CD4-positive, alpha-beta T cell treated with Interleukin-1 beta for 1 hour (primary cell): ENCODE measurements at places on chromosomes 1 and 21.

DNA sequence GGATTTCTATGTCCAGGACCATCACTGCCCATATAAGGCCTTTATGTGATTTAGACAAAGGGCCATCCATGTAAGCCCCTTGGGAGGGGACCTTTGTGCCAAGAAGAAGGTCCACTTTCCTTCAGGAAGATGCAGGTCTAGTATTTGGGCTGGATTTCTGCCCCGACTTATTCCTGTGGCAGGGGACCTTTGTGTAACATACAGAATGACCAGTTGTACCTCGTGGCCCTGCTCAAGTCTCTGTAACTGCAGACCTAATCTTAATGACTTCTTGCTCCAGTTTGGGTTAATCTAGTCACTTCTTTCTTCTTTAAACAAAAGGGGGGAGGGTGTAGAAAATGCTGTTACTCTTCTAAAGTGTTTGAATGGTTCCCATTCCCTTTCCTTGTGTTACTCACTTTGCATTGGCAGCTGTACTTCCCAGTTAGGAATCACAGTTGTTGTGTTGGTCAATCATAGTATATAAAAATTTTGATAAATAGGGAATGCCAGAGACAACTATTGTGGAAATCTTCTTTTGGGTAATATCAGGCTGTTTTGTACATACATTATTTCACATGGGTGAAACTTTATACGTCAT lies 54.2 kb downstream of the MIGA1 start:
- no peak for DNase-seq

DNA sequence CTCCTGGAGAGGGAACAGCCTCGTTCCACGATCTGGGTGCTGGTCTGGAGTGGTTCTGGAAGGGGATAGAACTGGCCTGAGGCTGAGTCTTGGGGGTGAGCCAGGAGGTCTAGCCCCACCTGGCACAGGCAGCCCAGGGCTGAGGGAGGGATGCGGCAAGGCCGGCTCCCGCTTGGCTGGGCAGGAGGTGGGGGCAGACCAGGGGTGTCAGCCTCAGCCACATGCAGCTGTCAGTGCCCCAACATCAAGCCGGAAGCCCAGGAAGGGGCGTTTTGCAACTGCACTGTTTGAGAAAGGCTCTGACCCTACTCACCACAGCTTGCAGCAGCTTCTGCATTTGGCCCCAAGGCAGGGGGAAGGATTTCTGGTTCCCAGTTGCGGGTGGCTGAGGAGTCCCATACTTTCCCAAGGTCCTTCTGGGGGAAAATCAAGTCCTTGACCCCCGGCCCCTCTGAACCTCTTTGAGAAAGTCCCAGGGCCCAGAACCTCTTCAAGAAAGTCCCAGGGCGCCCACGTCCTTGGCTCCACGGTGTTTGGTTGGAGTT lies 2.0 kb downstream of the EFHD2 start:
- peak; percentile 82 for DNase-seq

- no peak for DNase-seq
Observed at GRCh38 chr1:244665771-244666217, 12.9 kb downstream of the DESI2 start.

GRCh38 chr1:44025816-44026215 lies 5.4 kb downstream of the SLC6A9 start:
- no peak for DNase-seq

GRCh38 chr1:201551877-201552731 lies 13.2 kb downstream of the NAV1 start:
- DNase-seq: no peak

DNA sequence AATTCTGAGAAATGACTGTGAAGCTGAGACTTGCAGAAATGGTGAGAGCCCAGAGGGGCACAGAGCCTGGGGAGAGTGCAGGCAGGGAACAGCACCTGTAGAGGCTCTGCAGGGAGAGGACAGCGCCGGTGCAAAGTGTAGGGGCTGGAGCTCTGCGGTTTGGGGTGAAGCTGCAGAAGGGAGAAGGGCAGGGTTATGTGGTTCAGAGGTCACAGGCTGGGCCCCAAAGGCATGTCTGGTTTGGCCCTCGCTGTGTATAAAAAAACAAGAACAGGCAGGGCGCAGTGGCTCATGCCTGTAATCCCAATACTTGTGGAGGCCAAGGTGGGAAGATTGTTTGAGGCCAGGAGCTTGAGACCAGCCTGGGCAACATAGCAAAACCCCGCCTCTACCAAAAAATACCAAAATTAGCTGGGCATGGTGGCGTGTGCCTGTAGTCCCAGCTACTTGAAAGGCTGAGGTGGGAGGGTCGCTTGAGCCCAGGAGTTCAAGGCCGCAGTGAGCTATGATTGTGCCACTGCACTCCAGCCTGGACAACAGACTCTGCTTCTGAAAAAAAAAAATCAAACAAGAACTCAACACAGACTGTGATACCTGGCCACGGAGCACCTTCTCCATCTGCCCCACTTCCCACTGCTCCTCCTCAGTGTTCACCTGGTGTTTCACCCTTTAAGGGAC lies 29.1 kb downstream of the SERINC2 start:
- no peak for DNase-seq

- no peak for DNase-seq
Observed at GRCh38 chr1:25676488-25676887, 59.9 kb downstream of the MAN1C1 start.

- no peak for DNase-seq
Observed at GRCh38 chr1:6427441-6428390, 3.1 kb downstream of the ESPN start.

DNA sequence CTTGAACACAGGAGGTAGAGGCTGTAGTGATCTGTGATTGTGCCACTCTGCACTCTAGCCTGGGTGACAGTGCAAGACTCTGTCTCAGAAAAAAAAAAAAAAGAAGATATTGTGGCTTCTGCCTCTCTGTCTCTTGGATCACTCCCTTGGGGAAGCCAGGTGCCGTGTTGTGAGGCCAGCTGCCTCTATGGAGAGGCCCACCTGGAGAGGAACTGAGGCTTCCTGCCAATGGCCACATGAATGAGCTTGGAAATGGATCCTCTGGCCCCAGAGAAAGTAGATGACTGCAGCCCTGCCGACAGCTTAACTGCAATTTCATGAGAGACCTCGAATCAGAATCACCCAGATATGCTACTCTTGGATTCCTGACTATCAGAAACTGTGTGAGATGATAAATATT lies 19.7 kb upstream of the AK2 start:
- DNase-seq: no peak

GRCh38 chr1:156099282-156099681 lies 15.2 kb upstream of the LMNA start:
- DNase-seq: no peak

GRCh38 chr1:208531003-208531750 lies 287.0 kb upstream of the PLXNA2 start:
- no peak for DNase-seq

DNA sequence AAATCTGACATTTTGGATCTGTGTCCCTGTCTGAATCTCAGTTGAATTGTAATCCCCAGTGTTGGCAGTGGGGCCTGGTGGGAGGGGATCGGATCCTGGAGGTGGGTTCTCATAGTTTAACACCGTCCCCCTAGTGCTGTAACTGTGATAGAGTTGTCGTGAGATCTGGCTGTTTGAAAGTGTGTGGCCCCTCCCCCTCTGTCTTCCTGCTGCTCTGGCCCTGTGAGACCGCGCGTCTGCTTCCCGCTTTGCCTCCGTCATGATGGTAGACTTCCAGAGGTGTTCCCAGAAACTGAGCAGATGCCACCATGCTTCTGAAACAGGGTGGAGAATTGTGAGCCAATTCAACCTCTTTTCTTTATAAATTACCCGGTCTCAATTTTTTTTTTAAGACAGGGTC lies 25.0 kb downstream of the AGPAT3 start:
- no peak for DNase-seq

DNA sequence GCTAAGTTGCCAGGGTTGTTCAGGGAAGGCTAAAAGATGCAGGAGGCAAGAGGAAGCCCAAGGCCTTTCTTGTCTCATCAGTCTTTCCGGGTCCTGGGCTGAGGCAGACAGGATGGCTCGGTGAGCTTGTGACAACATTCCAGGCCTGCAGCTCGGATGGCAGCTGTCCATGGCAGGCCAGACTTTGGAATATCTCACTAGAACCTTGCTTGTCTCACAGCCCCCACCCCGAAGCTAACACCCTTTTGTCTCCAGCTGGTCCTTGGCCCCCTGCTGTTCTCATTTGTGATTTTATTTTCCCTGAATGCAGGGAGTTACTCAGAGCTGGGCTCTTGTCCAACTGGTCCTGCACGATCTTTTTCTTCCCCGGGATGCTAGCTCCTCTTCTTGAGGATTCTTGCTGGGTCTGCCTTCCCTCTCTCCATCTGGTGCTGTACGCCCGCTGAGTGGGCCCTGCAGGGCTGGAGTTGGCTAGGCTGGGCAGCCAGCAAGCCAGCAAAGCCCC lies 477.2 kb upstream of the CAMK1G start:
- DNase-seq: no peak

GRCh38 chr1:240794046-240794843 lies 182.3 kb upstream of the GREM2 start:
- DNase-seq: no peak

GRCh38 chr1:22428672-22429071 lies 23.0 kb upstream of the ZBTB40 start:
- DNase-seq: no peak

- no peak for DNase-seq
Observed at GRCh38 chr1:204706838-204707509, 21.4 kb upstream of the LRRN2 start.

DNA sequence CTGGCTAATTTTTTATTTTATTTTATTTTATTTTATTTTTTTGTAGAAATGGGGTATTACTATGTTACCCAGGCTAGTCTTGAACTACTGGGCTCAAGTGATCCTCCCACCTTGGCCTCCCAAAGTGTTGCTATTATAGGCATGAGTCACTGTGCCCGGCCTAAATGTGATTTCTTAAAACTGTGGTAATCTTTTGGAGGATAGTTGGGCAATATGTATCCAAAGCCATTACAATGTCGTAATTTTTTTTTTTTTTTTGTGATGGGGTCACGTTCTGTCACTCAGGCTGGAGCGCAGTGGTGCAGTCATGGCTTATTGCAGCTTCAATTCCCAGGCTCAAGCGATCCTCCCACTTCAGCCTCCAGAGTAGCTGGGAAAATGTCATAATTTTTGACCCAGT lies 14.2 kb downstream of the ETV3L start:
- DNase-seq: no peak

DNA sequence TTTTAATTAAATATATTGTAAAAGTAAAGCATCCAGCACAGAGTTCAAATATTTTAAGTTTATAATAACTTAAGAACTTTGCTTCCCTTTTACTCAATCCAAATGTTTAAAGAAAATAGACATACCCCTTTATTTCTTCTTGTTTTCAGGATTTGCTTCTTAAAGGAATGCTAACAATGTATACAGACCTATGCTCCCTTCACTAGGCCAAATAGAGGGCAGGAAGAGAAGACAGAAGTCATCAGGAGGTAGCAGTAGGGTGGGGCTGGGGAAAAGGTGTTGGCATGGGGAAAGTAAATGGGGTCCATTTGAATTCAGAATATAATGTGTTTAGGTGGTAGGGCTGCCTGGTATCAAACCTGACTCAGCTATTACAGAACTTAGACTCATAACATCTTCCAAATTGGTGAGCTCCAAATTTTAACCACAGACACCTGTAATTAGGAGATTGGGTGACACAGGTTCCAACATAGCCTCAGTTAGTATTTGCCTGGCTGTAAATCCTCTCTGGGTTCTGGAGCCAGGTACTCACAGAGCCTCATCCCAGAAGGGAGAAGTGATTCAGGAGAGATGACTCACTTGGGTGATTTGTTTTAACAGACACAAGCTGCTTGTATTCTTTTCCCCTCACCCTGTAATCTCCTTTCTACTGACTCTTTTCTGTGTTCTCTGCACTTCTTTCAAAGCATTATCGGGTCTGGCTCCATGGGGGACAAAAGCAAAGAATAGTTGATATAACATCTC lies 60.1 kb upstream of the DUSP10 start:
- no peak for DNase-seq

GRCh38 chr1:99851850-99852454 lies 1.8 kb downstream of the AGL start:
- DNase-seq: no peak

DNA sequence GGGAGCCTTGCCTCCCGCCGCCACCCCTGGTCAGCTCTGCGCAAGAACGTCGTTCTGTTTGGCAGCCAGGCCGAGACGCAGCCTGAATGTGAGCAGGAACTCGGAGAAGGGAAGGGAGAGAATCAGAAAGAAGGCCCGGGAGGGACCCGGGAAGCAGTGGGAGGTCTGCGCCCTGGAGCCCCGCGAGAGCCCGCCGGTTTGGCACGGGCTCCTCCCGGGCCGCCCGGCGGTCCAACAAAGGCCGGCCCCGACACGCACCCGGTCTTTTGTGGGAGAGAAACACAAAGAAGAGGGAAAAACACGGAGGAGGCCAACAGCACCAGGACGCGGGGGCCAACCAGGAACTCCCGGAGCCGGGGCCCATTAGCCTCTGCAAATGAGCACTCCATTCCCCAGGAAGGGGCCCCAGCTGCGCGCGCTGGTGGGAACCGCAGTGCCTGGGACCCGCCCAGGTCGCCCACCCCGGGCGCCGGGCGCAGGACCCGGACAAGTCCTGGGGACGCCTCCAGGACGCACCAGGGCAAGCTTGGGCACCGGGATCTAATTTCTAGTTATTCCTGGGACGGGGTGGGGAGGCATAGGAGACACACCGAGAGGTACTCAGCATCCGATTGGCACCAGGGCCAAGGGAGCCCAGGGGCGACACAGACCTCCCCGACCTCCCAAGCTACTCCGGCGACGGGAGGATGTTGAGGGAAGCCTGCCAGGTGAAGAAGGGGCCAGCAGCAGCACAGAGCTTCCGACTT lies 2.7 kb upstream of the OLIG2 start:
- no peak for DNase-seq

DNA sequence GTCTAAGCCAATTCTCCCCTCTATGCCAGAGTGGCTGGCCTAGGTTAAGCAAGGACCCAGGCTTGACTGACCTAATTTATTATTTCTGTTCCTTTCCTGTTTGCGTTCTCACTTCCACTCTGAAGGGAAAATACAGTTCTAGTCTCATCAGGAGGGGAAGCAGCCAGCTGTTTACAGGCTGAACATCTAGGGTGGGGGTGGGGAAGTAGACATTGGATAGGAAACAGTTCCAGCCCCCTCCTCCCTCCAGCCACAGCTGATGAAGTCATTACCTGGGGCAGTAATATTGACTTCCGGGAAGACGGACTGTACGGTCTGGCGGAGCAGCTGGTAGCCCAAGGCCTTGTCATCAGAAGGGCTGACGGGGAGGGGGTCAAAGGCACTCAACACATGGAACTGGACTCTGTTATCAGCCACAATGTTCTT lies 17.6 kb downstream of the PM20D1 start:
- DNase-seq: no peak

DNA sequence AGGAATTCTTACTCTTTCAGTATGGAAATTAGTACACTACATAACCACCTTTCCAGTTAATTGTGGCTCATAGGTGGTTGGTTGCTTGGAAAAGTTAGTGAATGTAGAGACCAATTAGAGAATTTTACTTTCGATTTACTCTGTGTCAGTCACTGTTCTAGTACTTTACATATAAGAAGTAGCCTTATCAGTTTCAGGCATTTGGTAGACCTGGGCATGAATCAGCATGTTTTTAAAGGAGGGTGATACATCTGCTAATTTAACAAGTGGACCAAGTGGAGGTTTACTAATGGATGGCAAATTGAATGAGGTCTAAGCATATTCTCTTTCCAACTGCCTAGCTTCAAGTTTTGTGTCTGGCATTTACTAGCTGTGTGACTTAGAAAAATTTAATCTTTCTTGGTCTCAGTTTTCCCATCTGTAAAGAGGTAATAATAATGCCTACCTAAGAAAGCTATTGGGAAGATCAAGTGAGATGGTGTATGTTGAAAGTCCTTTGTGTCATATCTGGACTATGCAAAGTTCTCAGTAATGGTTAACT lies 1158.6 kb downstream of the PLA2G4A start:
- no peak for DNase-seq
